ENCODE measurements at places on chromosomes 7 and 10.

DNA sequence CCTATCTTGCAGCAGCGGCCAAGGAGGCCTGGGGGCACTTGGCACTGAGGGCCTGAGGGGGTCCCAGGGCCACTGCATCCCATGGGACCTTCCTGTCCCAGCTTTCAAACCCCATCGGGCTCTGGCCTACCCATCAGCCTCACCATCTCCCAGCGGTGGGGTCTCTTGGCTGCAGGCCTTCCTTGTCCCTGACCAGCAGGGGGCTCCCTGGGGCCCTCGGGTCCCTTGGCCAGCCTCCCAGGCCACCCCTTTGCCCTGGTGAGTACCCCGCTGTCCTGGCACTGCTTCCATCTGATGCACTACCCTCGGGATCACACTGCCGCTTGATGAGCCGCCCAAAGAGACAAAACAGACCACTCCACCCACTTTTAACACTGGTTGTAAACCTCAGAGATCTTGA is 43.5 kb downstream of the YKT6 start:
- no peak for DNase-seq

DNA sequence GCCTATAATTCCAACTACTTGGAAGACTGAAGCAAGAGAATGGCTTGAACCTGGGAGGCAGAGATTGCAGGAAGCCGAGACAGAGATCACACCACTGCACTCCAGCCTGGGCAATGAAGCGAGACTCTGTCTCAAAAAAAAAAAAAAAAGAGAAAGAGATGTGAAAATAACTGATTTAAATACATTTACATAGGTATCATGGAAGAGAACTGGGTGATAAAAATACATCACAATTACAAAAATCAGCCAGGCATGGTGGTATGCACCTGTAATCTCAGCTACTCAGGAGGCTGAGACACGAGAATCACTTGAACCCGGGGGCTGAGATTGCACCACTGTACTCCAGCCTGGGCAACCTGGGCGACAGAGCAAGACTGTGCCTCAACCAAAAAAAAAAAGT is 19.8 kb downstream of the NANOS1 start:
- no peak for DNase-seq

GRCh38 chr10:18713077-18713476 is 53.8 kb downstream of the ARL5B start:
- DNase-seq: no peak

DNA sequence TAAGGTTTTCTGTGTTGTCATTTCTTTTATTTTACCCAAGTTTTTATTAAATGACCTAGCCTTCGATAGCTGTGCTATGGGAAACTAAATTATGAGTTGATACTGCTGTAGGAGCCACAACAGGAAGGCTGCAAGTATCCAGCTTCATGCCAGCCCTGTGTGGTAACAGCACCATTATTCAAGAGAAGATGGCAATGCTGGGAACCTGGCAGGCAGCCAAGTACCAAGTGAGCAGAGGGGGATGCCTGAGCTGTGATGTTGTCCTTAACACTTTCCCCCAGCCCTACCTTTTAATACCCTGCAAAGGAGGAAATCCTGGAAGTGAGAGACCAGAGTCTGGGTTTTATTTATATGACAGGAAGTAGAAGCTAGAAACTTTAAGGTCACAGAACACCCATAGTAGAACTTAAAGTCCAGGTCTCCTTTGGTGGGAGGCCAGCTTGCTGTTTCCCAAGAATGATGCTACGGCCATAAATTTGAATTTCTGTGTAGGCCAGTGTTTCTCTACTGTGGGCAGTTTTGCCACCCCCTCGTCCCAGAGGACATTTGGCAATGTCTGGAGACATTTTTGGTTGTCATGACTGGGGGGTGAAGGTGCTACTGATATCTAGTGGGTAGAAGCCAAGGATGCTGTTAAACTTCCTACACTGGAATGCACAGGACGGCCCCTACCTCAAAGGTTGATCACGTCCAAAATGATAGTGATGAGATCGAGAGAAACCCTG is 9.2 kb upstream of the ATXN7L1 start:
- no peak for DNase-seq

DNA sequence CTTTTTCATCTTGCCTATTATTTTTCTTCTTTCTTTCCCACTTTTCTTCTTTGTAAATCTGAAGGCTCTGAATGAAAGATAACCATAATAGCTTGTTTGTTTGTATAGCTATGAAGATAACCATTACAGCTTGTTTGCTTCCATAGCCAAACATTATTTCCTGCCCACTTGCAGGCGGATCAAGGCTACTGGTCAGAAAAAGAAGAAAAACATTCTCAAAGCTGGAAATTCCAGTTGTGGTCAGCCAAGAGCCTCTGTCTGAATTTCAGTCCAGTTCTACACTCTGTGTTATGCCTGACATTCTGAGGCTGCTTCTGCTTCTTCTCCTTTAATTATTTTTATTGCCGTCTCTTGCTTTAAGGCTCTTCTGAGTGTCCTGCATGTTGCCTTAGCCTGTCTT is 48.9 kb downstream of the TMEM178B start:
- no peak for DNase-seq

- DNase-seq: no peak
Measured at GRCh38 chr7:10789170-10789569, 184.5 kb upstream of the PHF14 start.

GRCh38 chr10:131546086-131546810 is 234.7 kb upstream of the TCERG1L start:
- no peak for DNase-seq

DNA sequence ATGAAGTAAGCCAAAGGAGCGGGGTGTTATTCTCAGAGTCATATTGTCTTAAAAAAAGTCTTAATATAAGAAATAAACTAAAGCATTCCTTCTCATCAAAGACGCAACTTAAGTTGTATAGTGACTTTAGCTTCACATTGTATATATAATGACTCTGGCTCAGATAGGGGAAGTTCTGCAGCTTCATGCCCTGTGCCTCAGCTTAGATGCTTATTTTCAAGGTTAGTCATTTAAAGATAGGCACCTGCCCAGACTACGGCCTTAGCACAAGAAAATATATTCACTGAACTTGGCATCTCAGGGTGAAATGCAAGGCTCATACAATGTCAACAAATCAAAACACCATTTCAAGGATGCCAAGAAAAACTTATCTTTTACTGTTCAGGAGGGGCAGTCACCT is 52.8 kb upstream of the DNAJB12 start:
- DNase-seq: no peak

GRCh38 chr7:33932832-33933468 is 27.6 kb downstream of the BMPER start:
- DNase-seq: peak; percentile 31

DNA sequence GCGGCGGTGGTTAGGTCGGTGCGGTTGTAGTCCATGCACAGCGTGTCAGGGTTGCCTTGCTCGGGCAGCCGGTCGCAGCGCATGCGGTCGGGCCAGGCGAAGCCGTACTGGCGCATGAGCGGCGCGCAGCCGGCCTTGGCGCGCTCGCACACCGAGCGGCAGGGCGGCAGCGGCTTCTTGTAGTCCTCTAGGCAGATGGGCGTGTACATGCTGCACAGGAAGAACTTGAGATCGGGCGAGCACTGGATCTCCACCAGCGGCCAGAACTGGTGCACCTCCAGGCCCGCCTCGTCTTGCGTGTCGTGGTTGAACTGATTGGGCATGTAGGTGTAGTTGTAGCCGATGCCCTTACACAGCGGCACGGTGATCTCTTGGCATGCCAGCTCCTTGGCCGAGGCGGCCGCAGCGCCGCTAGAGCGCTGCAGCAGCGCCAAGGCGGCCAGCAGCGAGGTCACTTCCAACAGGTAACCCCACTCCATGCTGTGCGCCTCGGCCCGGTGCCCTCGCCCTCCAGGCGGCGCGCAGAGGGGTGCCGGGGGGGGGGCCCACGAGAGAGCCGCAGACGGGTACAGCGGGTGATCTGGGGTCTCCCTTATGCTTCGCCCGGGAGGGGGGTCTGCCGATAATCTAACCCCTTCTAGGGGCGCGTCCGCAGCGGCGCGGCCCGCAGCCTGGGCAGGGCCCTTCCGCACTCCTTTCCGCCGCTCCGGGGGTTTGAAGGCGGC is 983 bp downstream of the FZD8 start:
- DNase-seq: peak; percentile 45

GRCh38 chr7:41114691-41115090 is 588.2 kb downstream of the INHBA start:
- no peak for DNase-seq

- DNase-seq: no peak
Measured at GRCh38 chr10:6607778-6608177, 27.7 kb upstream of the PRKCQ start.

GRCh38 chr10:95168694-95169093 is 25.3 kb upstream of the ACSM6 start:
- DNase-seq: no peak

GRCh38 chr10:86167121-86167761 is 199.4 kb downstream of the GRID1 start:
- DNase-seq: no peak
